ENCODE measurements at places on chromosomes 13 and 19.

DNA sequence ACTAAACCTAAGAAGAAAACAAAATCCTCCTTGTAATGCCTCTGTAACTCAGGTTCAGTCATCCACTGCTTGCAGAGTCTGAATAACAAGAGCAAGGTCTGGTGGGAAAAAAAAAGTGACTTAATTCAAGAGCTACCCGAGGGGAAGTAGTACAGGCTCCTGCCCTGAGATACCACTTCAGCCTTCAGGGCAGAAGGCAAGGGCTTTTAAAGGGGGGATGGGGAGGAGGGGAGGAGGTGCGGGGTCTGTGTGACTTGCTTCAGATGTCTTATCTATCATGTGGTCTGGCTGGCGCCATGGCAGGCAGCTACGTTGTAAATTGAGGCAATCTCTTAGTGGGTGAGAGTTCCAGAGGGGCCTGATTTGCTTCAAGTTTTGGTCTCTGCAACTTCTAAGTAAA lies 66.7 kb downstream of the LRRC63 start:
- no peak for DNase-seq

DNA sequence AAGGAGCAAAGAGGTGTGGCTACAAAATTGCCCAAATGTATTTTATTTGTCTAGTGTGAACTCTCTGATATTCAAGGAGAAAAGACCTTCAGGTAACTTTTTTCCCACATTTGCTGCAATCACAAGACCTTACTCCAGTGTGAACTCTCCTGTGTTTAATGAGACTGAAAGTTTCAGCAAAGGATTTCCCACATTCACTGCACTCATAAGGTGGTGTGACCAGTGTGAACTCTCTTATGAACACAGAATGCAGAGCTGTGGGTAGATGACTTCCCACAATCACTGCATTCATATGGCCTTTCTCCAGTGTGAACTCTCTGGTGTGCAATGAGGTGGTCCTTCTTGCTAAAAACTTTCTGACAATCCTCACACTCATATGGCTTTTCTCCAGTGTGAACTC lies 16.4 kb downstream of the ZNF814 start:
- no peak for DNase-seq

DNA sequence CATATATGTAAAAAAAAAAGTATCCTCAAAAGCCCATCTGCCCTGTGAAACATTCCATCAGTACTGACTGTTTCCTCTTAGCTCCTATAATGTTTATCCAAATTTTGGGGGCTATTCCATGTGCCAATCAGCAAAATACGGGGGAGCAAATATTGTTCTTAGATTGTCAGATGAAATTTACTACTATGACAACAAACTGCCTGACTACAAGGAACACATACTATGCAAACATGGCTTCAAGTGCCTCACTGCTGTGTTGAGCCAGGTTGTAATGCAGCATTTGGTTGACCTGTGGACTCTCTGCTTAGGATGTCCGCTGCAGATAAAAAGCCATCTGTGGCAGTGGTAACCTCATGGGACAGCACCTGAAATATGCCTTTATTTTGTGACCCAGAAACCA lies 98.2 kb upstream of the SCEL start:
- DNase-seq = no peak

DNA sequence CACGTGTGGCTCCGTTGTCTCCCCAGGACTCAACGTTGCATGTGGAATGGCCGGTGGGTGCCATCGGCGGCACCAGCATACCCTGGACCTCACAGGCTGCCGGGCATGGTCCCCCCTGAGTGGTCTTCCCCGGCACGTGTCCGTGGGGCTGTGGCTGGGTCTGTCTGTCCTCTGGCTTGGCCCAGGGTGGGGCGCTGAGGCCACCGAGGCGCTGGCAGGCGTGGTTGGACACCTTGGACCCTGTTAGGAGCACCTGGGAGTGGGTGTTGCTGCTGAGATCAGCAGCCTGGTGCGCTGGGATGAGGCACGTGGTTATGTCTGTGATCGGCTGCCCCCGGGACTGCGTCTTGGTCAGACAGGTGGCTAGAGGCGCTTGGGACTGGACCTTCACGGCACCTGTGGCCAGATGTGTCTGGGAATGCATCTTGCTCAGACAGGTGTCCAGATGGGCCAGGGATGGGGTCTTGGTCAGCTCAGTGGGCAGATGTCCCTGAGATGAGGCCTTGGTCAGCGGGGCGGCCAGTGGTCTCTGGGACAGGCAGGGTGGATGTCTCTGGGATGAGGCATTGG lies 9.2 kb downstream of the IQCN start:
- no peak for DNase-seq

DNA sequence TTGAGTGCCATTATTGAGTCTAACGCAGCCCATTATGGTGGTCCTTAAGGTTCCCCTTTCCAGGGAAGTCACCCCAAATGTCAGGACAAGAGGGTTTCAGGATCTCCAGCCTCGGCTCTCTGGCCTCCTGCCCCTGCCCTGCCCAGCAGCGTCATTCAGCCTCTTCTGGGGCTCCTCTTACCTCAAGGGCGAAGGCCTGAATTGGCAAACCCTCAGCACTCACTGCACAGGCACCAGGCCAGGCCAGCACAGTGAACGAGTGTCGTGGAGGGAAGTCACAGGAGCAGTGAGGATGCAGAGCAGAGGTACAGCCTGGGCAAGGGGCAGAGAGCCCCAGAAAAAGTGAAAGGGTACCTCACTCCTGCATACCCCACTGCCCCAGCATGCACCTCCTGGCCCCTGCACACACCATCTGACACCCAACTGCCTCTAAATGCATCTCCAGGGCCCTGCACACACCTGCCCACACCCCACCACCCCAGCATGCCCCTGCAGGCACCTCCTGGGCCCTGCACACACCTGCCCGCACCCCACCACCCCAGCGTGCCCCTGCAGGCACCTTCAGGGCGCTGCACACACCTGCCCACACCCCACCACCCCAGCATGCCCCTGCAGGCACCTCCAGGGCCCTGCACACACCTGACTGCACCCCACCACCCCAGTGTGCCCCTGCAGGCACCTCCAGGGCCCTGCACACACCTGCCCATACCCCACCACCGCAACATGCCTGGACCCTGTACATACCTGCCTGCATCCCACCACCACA lies 19.8 kb downstream of the SLC25A42 start:
- DNase-seq = no peak

- no peak for DNase-seq
Observed at GRCh38 chr19:18264137-18264854, 10.0 kb downstream of the IQCN start.

- no peak for DNase-seq
Observed at GRCh38 chr13:74324338-74324737, 190.1 kb upstream of the KLF12 start.

DNA sequence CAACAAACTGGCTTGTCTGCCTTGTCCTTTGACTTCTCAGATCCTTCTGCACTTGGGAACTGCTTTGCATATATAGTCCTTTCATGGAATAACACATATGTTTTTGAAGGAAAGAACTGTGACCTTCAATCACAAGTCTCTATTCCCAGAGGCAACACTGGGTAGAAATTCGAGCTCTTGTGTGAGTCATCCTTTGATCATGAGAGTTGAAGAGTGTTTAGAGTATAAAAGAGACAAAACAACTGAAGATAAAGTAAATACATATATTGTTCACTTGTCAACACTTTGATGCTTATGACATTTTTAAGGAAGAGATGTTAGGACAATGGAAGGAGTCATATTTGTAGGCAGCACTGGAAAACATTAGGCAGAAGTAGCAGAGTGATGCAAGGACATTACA lies 5.2 kb upstream of the OR7A5 start:
- no peak for DNase-seq

DNA sequence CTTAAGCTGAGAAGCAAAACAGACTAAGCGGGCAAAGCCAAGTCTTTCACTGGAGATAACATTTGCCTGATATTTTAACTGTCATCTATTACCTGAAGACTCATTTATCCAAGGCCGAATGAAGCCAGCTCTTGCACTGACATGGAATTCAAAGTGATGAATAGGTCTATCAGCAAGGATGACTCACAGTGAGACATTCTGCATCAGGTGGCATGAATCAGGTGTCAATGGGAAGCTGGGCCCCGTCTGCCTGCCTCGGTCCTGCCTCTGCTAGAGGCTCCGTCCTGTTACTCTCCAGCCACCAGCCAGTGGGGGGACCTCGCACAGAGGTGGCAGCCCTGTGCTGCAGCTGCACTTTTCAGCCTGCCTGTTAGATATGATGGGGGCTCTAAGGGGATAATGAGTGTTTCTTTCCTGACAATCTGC lies 23.5 kb downstream of the STARD13 start:
- no peak for DNase-seq

- DNase-seq = no peak
Observed at GRCh38 chr13:104389691-104390090, 1323.5 kb upstream of the SLC10A2 start.

DNA sequence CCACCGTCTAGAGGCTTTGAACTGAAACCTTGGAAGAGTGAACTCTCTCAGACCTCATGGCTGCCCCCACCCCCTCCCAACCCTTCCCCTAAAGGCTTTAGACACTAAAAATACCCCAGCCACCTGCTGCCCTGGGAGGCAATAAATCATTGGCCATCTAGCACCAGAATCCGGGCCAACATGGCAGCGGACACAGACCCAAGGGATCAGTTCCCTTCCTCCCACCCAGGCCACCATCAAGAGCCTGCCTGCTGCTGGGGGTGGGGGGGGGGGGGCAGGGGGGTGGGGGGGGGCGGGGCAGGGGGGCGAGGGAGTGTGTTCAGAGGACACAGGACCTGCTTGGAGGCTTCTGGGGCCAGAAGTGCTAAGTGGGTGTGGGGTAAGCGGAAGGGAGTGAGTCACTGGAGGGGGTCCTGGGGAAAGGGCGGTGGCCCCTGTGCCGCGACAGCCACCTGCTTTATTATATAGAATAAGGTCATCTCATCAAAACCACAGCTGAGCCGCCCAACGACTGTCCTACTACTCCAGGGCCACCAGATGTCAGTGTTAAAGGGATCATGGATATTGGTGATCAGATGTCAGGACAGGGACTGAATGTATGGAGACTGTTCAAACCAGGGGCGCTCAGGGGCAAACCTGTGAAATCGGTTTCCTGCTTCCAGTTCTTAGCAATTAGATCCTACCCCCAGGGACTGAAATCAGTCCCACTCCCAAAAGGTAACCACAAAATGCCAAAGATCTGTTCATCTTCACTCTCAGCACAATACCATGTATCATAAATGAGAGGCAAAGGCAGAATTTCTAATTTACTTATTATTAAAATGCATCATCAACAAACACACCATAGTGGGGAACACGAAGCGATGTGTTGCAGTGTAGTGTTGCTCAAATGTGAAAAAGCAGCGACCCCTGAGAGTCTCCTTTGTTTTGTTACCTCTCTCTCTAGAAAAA lies 24.3 kb downstream of the ARL11 start:
- no peak for DNase-seq

GRCh38 chr13:94188201-94188854 lies 291.2 kb downstream of the DCT start:
- DNase-seq = no peak

- no peak for DNase-seq
Observed at GRCh38 chr19:4037301-4037949, 29.3 kb downstream of the ZBTB7A start.

DNA sequence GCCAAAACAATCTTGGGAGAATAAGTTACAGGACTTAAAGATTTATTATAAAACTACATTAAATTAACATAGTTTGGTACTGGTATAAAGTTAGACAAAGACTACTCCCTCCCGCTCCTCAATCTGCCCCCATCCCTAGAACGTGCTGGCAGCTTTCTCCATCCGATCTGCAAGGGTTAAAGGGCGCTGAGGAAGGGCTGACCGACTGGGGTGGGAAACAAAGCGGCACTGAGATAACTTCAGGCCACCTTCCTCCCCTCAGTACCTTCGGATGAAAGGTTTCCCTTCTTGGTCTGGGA lies 790 bp upstream of the SUGT1 start:
- no peak for DNase-seq

DNA sequence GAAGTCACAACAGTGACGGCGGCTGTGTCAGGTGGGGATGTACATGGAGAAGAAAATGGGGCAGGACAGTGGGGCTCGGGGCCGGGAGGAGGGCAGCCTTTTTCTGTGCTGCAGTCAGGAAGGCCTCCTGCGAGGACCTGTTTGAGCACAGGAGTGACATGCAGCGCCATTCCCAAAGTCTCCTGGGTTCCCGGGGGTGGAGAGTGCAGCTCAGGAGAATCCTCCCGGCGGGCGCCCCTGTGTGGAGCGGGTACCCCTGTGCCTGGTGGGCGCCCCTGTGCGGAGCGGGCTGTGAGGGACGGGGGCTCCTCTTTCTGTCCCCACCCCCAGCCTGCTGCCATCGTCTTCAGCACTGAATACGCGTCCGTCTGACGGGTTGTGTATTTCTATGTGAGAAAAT lies 62.4 kb downstream of the ATP11A start:
- DNase-seq = no peak

- DNase-seq = no peak
Observed at GRCh38 chr19:12155324-12155860, 1.1 kb downstream of the ZNF625 start.

DNA sequence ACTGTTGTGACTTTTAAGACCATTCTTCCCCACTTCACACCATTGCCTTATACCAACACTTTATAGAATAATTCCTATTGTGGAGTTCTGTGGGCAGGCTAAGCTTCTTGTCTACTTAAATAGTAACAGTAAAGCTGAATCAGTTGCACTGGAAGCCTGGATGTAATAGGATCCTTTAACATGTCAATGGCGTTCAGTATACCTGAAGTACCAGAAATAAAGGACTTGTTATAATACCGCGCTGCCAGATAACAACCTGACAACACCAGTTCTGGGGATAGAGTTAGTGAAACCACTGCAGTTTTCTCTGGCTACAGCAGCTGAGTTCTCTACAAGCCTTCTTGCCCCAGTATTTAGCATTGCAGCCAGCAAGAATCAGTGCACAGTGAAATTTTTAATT lies 52.0 kb upstream of the TNFRSF19 start:
- no peak for DNase-seq

Data from cortex of kidney (tissue), 1 donor.